ENCODE measurements at places on chromosomes 16 and 17.

GRCh38 chr16:85064186-85064585 lies 36.6 kb downstream of the KIAA0513 start:
- no peak for DNase-seq

- no peak for DNase-seq
These were observed 7.8 kb downstream of the CCDC200 start for GRCh38 chr17:43220511-43221125.

- DNase-seq = no peak
These were observed 507 bp downstream of the COA3 start for GRCh38 chr17:42798011-42798382.

- no peak for DNase-seq
These were observed 106.5 kb downstream of the CDH8 start for GRCh38 chr16:61929776-61930175.

DNA sequence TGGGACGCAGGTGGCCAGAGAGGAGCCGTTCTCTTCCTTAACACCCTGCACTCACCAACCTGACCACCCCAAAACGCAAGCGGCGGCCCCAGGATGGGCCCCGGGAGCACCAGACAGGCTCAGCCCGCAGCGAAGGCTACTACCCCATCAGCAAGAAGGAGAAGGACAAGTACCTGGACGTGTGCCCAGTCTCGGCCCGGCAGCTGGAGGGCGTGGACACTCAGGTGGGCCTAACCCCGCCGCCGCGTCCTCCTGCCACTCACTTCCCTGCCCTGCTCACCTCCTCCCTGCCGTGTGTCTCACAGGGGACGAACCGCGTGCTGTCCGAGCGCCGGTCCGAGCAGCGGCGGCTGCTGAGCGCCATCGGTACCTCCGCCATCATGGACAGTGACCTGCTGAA lies 4.6 kb upstream of the HSD3B7 start:
- no peak for DNase-seq

- no peak for DNase-seq
These were observed 11.3 kb downstream of the KANSL1 start for GRCh38 chr17:46181940-46182339.

DNA sequence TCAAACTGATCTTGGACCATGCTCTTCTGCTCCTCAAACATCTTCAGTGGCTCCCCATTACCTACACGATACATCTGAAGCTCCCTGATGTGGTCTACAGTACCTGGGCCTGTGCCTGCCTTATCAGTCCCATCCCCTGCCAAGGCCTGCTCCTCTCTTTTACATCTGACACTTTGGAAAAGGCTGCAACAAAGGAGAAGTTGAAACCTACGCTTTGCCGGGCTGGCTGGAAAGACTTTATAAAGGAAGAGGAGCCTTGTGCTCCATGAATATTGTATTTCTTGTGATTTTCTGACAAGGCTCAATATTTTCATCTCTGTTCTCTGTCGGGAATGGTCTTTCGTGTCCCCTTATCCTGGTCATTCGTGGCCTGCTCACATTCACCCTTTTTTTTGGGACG lies 132.5 kb downstream of the XYLT1 start:
- no peak for DNase-seq

GRCh38 chr17:3988297-3989040 lies 24.2 kb upstream of the ATP2A3 start:
- DNase-seq = no peak

GRCh38 chr16:952321-952720 lies 18.5 kb downstream of the LMF1 start:
- DNase-seq = no peak

DNA sequence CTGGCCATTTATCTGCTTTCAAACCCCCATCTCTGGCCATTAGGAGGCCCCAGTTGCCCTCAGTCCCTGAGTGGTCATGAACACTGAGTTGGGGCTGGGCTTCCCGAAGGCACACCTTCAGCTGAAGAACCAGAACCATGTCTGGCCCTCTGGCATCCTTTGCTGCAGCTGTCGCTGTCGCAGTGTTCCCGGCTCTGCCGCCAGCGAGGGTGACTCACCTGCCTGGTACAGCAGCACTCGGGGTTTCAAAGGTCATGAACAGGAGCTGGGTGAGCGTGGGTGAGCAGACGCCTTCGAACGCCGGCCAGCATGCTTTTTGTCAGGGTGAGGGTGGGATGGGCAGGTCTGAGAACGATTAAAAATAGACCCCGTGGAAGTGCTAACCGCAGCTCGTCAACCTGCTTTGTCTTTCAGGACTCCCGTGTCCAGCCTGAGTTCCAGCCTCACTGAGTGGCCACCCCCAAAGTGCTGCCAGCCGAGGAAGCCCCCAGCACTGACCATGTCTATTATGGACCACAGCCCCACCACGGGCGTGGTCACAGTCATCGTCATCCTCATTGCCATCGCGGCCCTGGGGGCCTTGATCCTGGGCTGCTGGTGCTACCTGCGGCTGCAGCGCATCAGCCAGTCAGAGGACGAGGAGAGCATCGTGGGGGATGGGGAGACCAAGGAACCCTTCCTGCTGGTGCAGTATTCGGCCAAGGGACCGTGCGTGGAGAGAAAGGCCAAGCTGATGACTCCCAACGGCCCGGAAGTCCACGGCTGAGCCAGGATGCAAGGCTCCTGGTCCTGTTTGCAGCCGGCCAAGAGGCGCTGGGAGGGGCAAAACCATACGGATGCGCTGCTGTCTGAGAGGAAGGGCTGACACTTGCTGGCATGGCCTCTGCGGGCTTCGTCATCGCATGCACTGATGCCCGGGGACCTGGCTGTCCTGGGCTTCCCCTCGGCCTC lies 7.6 kb downstream of the SNN start:
- DNase-seq = peak; percentile 59

- DNase-seq = no peak
These were observed 22.9 kb downstream of the FAM20A start for GRCh38 chr17:68578236-68578635.

- DNase-seq = no peak
These were observed 490.8 kb downstream of the MAF start for GRCh38 chr16:79109771-79110170.

- no peak for DNase-seq
These were observed 10.3 kb upstream of the KRT17 start for GRCh38 chr17:41634639-41635038.

DNA sequence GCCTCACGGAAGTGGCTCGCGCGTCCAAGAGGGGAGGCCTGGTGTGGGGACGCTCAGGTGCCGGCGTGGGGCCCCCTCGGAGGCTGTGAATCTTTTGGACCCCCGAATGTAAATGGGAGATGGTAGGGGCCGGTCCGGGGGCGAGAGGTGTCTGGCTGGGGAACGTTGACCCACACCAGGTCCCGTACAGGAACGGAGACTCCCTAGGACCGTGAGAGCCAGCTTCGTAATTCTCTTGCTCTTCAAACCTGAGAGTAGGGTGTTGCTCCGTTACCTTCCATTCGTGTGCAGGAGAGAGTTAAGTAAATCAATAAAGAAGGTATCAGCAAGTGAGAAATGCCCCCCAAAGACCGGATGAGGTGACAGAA lies 481 bp downstream of the LYRM1 start:
- no peak for DNase-seq

- no peak for DNase-seq
These were observed 2.4 kb upstream of the ITGAX start for GRCh38 chr16:31352376-31353115.

DNA sequence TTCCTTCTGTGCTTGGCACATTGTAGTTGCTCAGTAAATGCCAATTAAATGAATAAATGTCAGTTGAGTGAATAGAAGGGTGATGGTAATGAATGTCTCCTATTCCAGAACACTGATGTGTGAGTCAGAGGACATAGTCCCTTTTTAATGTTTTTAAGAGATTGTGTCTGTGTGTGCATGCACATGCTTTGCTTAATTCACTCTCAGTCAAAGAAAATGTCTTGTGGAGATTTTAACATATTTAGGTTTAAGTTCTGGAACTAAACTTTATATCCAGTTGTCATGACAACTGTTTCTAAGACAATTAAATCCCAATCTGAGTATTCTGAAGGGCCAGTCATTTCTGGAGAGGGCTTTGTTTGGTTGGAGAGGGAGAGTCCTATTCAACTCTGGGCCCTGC lies 255.3 kb upstream of the CDH11 start:
- DNase-seq = no peak

- peak; percentile 88 for DNase-seq
These were observed 1.7 kb upstream of the CHAD start for GRCh38 chr17:50470426-50470825.

GRCh38 chr17:3594976-3595375 lies 14.2 kb downstream of the TRPV1 start:
- no peak for DNase-seq

DNA sequence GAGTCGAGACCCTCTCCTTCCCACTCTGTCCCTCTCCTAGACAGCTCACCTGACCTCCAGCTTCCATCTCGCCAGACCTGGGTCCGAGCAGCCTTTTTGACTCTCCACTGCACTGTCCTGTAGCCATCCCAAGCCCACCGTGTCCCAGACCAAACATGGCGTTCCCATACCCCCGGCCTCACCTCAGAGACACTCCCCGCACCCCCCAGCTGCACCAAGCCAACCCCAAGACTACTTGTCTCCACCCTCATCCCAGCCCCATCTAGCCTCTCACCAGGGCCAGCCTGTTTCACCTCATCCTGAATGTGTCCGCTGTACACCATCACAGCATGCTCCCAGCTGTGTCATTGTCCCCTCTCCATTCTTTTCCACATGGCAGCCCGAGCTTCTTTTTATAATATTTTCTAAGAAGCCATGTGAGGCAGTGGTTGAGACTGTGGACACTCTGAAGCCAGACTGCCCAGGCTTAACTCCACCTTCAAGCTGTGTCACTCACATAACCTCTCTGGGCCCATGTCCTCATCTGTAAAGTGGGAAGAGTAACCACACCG lies 1.5 kb downstream of the MYO15A start:
- no peak for DNase-seq

GRCh38 chr17:82025401-82026107 lies 2.4 kb downstream of the LRRC45 start:
- no peak for DNase-seq

- DNase-seq = no peak
These were observed 217.5 kb downstream of the SOX9 start for GRCh38 chr17:72338304-72338703.

All from left colon (tissue), 2 donors.